Amygdala (tissue), 56 donors: ENCODE measurements at places on chromosomes 12 and 14.

- no peak for DNase-seq
These were observed 50.9 kb upstream of the PPFIA2 start for GRCh38 chr12:81809829-81810595.

- DNase-seq, result no peak
These were observed 171.7 kb upstream of the FLRT2 start for GRCh38 chr14:85358136-85358785.

DNA sequence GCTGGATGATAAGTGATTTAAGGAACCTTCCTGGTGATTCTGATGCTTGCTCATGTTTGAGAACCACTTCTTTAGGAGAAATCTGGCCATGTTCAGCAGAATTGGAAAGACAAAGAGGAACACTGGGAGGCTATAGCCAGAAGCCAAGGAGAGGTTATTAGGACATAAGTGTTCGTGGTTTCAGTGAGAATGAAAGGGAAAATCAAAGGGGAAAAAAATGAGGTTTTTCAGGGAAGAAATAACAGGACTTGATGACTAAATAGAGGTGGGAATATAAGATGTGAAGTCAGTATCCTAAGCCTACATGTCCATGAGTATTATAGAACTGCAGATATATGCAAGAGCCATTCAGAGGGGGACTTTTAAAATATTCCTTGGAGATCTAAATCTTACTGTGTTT is 95.6 kb downstream of the DAAM1 start:
- DNase-seq, result no peak

DNA sequence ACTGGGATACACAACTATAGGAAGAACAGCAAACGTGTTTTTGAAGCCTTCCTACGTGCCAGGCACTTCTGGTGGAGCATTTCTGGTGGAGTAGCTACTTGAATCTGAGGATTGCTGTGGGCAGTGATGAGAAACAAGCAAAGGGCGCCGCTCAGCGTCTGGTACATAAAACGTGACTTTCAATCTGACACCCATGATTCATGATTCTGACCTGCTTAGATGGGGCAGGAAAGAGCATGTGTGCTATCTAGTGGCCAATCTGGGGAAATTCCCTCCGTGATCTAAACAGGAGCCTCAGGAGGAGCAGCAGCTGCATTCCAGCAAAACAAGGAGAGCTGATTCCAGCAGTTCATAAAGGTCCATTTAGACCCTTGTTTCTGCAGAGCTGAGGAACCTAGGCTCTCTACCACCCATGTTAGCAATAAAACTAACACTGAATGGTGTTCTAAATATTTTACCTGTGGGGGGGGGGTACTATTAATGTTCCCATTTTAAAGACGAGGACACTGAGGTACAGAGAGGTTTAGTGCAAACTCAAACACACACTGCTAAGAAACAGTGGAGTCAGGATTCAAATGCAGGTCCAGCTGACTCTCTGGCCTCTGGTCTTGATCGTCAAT is 37.8 kb downstream of the PAH start:
- DNase-seq, result no peak

DNA sequence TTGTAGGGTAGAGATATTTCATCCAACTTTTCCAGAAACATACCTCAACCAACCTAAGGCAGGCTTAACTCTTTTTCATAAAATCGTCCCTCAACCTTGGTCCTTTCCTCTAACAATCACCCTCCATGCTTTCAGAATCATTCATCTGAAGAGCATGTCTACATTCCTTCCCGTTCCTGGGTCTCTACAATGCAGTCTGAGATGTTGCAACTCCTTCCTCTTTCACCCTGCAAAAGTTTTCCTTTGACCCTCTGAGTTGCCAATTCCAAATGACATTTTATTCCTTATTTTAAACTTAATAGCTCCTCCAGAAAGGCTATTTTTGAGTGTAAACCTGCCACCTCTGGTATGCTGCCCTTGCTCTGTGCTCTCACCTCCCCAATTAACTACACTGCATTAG is 16.7 kb downstream of the SLC7A7 start:
- DNase-seq, result no peak

GRCh38 chr14:33430414-33431035 is 491.8 kb downstream of the NPAS3 start:
- no peak for DNase-seq

GRCh38 chr12:51361161-51362016 is 14.9 kb upstream of the CELA1 start:
- no peak for DNase-seq
